ENCODE measurements at places on chromosomes 1 and 21.

DNA sequence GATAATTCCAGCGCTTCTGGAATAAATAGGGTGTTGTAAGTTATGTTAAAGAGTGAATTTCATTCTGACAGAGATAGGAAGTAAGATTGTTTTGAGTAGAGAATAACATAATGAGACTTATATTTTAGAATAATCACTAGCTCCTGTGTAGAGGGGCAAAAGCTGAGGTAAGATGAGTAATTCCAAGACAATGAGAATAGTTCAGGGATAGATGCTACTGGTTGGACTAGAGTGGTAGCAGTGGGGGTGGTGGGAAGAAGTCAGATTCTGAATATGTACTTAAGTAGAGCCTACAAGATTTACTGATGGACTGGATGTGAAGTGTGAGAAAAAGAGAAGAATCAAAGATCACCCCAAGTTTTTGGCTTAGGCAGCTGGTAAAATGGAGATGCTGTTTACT is 23.3 kb upstream of the MOV10 start:
- DNase-seq: no peak

GRCh38 chr1:93114391-93114790 is 35.3 kb downstream of the MTF2 start:
- no peak for DNase-seq

- no peak for DNase-seq
Measured at GRCh38 chr1:175604039-175604941, 139.1 kb downstream of the TNR start.

DNA sequence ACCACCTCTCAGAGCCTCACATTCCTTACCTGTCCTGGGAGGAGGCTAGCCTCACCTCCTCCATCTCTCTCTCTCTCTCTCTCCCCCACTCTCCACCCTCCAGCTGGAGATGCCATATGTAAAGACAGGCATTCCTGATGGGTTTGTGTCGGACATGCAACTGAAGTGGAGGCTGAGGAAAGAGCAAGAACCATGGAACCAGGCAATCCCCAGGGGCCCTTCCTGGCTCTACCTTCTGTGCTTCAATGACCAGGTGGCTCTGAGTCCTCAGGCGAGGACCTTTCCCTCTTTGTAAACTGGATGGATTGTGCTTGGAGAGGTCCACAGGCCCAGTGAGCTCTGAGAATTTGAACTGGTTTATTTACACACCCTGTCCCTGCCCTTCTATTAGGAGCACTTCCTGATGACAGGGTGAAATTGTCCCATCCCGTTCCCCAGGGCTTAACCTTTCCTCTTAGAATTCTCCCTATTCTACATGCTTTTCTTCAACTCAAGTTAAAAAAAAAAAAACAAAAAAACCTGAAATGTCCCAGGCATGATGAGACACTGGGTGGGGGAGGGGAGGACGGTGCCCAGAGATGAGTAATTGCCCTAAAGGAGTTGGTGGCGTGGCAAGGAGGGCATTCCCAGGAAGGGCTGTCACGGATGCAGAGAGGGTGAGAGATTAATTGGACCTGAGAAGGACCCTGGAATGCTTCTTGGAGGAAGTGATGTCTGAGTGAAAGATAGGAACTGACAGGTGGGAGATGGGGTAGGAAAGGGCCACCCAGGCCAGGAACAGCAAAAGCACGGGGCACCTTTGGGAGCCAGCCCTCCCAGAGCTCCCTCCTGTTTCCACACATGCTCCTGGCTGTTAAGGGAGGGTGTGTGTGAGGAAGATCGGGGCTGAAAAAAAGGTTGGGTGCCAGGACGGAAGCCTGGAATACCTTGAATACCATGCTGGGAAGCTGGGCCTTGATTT is 50.2 kb upstream of the WASF2 start:
- peak; percentile 70 for DNase-seq
